ENCODE measurements at places on chromosomes 2 and 18.

DNA sequence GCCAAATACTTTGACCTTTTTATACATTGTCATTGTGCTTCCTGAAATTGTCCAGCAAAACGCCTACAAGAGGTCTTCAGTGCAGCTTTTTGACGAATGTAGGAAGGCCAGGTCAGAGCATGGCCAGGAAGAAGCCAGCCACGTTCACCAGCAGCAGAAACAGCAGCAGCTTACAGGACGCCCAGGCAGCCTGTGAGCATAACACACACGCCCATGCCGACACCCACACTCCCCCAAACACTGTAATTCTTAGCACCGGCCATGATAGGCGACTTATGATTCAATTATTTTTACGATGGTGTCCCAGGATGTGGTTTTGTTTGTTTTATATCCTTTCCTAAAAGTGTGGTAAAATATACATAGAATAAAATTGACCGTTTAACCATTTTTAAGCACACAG, 249.1 kb upstream of the SALL3 start:
- no peak for DNase-seq

DNA sequence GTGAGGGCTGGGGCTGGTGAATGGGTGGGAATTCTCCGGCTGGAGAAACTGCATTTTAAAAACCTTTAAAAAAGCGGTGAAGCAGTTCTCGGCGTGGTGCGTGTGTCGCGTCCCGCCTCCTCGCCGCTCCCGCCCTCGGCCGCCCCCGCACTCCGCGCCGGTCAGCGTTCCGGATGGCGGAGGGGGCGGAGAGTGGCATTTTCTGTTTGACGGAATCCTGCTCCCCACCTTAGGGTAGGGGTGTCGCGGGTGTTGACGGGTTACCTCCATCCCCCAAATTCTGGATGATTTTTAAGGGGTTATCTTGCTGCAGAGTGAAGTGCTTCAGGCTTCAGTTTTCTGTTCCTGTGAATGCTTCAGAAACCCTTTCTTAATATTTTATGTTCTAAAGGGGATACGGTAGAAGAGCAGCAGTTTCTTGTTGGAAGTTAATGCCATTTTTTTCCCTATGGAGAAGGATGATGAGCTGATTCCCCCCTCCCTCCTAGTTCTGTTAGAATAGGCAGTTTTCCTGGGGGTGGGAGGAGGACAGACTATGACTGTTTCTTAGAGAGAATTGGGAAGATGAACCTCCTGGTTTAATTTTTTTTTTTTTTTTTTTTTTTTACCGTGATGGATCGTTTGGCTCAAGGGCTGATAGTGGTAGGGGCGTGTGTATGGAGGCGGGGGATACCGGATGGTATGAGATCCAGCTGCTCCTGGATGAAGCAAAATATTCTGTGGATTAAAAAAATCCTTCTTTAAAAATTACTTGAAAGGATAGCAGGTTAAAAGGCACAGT, 756 bp downstream of the ABI2 start:
- no peak for DNase-seq

GRCh38 chr18:75209951-75210258, 692 bp upstream of the TSHZ1 start:
- DNase-seq = no peak

- DNase-seq = no peak
These were observed 845.3 kb upstream of the GCFC2 start for GRCh38 chr2:76556018-76556417.

- no peak for DNase-seq
These were observed 55.5 kb upstream of the SLC16A14 start for GRCh38 chr2:230124235-230124634.

DNA sequence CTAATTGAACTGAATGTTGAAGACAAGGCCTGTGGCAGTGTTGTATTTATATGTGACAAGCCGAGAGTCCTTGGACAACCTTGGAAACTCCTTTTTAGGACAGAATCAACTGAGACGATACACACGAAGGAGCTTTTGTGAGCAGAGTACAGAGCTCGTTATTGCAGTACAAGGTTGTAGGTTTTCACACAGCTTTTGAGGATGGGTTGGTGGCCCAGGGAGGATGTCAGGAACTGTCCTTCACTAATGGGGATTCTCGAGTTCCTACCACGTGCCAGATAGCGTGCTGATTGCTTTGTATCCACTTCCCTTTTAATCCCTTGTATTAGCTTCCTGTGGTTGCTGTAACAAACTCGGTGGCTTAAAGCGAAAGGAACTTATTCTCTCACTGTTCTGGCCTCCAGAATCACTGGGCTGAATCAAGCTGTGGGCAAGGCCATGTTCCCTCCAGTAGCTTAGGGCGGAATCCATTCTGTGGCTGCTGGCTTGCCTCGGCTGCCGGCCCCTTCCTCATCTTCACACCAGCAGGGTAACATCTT, 20.2 kb downstream of the INPP4A start:
- DNase-seq = peak; percentile 88

- no peak for DNase-seq
These were observed 458.6 kb downstream of the KCNJ3 start for GRCh38 chr2:155157065-155157464.

- no peak for DNase-seq
These were observed 224.4 kb upstream of the SMAD2 start for GRCh38 chr18:48154828-48155227.

DNA sequence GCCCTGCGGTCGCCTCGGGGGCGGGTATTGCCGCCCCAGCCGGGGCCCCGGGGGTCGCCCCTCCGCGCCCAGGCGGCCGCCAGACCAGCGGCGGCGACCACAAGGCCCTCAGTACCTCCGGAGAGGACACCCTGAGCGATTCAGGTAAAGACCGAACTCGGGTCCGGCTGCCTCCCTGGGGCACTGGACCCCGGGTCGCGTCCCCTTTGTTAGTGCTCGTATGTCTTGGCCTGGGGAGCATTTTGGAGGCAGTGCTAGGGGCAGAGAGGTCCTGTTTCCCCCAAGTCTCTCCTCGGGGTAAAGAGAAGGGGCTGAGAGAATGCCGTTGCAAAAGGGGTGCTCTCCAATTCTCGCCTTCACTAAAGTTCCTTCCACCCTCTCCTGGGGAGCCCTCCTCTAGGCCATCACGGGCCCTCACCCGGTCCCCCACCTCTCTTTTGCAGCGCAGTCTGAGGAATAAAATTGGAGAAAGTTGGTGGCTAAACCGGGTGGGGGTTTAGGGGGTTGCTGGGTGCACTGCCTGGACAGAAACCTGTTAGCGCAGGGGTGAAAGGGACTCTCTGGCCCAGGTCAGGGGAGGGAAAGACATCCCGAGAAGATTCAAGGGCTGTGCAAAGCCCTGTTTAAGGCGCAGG, 2.5 kb downstream of the MYCN start:
- DNase-seq = no peak

DNA sequence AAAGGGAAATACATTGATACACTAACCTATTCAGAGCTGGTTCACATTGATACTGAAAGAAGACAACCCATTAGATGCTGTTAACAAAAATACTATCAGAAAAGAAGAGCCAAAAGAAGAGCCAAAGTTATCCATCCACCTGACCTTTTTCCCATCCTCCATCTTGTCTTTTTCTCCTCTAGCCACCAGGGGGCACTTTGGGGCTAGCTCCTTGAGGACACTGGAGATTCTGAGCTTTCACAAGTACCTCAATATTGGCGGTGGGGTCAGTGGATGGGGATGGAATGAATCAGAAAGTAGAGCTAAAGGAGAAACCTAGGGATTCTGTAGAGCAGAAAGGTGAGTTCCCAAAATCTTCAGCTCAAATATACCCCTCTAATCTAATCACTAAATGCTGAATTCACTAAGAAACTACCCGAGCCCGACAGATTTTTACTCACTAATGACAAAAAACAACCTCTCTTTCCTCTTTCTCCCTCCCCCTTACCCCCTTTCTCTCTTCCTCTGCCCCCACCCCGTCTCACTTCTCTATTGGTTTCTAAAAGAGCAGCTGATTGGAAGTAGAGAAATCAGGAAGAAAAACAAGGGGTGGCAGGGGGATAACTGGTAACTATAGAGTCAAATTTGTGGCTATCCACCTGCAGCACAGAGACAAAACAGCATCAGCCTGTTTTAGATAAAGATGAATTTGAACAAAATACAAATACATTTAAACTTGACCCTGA, 203.3 kb downstream of the TCF4 start:
- DNase-seq = peak; percentile 6

- no peak for DNase-seq
These were observed 12.0 kb upstream of the RAB31 start for GRCh38 chr18:9696112-9696511.

DNA sequence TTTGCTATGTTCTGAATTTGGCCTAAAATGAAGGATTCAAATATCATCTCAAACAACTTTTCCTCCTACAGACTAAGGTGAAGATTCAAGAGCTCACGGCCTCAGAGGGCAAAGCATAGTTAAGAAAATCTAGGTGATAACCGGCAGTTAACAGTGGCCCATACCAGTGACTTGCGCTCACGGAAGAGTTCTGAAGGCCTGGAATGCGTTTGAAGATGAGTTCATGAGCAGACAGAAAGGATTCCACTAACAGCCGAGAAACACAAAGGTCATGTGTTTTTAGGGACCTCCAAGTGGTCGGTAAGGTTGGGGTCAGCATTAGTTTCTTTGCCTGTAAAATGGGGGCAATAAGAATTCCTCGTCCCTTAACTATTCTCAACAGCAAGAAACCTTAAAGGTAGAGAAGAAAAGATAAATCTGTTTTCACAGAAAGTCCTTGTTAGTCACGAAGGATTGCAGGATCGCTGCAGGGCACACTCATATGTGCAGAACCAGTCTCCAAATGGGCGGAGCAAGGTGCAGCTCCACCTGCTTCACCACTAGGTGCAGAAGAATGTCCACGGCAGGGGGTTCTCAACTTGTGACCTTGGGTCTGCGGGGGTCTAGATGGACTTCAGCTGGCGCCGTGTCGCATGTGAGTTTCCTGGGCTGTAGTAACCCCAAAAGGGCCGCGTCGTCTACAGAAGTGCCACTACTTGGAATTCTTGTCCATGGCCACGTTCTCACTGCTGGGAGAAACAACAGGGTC, 708 bp upstream of the RPIA start:
- DNase-seq = peak; percentile 19

DNA sequence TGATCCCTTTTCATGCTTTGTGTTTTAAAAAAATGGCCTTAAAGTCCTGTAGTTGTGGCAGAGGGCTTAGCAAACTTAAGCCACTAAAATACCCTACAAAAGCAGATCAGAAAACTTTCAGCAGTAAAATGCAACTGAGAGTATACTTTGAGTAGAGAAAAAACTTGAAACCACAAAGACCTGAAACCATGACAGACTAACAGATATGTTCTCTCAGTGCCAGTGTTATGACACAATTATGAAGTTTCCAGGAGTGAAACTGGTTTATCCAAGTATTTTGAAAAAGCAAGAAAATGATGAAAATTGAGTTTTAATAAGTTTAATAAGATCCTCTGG, 74.5 kb downstream of the SPRED2 start:
- no peak for DNase-seq

- no peak for DNase-seq
These were observed 347.6 kb upstream of the RAB12 start for GRCh38 chr18:8261651-8262091.

- DNase-seq = no peak
These were observed 88.1 kb upstream of the ZEB2 start for GRCh38 chr2:144607891-144608521.

- no peak for DNase-seq
These were observed 22.3 kb downstream of the INO80D start for GRCh38 chr2:206063635-206064034.

GRCh38 chr2:200787351-200788120, 24.2 kb upstream of the BZW1 start:
- DNase-seq = no peak

DNA sequence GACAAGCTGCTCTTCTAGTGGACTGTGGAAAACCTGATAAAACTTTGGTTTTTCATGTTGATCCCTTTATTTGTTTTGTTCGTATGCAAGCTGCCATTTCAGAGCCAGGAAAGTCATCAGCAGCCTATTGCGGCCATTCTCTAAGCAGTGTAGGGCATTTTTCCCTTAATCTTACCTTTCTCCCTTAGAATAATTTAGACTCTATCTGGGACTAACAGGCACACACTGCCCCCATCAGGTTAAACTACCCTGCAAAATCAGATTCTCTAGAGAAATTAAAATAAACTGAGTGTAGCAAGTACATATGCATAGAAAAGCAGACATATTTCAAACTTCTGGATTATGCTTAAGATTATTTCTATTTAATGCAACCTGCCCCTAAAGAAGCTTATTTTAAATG, 347.5 kb downstream of the METTL4 start:
- DNase-seq = no peak

DNA sequence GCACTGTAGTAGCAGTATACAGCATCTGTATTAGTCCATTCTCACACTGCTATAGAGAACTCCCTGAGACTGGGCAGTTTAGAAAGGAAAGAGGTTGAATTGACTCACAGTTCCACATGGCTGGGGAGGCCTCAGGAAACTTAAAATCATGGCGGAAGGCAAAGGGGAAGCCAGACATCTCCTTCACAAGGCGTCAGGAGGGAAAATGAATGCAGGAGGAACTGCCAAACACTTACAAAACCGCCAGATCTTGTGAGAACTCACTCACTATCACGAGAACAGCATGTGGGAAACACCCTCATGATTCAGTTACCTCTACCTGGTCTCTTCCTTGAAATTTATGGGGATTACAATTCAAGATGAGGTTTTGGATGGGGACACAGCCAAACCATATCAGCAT, 25.4 kb downstream of the MAP4K4 start:
- DNase-seq = no peak

DNA sequence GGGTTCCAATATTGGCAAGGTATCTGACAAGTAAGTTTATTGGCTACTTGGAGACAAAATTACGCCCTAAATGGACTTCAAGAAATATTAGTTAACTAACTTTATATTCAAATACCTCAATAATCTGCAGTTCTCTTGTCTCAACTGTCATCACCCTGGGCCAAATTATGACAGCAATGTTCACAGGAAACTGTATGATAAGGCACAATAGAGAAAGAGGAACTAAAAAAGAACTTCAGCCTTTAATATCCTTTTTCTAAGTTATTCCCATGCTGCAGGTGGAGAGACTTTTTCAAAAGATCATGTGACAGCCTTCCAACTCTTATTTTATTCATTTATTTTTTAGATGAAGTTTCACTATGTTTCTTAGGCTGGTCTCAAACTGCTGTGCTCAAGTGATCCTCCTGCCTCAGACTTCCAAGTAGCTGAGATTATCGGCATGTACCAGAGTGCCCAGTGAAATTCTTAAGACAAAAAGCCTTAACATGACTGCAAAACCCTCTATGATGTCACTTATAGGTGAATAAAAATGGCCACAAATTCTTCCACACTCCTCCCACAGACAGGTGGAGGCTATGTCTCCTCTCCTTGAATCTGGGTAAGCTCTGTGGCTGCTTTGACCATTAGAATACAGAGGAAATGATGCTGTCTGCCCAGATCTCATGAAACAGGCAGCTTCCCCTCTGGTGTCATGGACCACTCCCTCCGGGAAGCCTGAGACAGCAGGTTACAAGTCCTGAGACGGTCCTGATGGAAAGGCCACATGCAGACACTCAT, 211.0 kb downstream of the TGIF1 start:
- no peak for DNase-seq

GRCh38 chr2:159617100-159617499, 752 bp upstream of the BAZ2B start:
- no peak for DNase-seq

GRCh38 chr2:219560037-219560892, 11.1 kb downstream of the OBSL1 start:
- DNase-seq = no peak

GRCh38 chr2:223725494-223725893, 111.9 kb downstream of the AP1S3 start:
- no peak for DNase-seq

- no peak for DNase-seq
These were observed 303.5 kb downstream of the HRH4 start for GRCh38 chr18:24763765-24764513.

All from Jurkat, Clone E6-1 (cell line).